ENCODE measurements at places on chromosomes 7 and 10. TPM values are rescaled to one million over a fixed set of nuclear protein-coding genes. Genes with fewer than 3 reads are reported as not detected.

DNA sequence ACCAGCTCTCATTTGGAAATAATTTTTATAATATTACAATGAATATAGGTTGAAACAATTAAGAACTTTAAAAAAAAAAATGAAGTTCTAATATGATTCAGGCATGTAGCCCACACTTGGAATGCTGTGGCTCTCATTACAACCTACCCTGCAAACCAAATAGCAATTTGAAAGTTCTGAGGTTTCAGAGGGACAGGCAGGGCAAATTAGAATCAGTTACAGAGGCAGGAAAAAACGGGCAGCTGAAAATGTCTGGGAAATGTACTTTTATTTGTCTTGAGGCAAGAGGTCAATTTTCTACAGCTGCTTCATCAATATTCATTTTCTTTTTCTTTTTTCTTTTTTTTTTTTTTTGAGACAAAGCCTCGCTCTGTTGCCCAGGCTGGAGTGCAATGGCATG, 95.3 kb downstream of the PIP4K2A start:
- DNase-seq: no peak

DNA sequence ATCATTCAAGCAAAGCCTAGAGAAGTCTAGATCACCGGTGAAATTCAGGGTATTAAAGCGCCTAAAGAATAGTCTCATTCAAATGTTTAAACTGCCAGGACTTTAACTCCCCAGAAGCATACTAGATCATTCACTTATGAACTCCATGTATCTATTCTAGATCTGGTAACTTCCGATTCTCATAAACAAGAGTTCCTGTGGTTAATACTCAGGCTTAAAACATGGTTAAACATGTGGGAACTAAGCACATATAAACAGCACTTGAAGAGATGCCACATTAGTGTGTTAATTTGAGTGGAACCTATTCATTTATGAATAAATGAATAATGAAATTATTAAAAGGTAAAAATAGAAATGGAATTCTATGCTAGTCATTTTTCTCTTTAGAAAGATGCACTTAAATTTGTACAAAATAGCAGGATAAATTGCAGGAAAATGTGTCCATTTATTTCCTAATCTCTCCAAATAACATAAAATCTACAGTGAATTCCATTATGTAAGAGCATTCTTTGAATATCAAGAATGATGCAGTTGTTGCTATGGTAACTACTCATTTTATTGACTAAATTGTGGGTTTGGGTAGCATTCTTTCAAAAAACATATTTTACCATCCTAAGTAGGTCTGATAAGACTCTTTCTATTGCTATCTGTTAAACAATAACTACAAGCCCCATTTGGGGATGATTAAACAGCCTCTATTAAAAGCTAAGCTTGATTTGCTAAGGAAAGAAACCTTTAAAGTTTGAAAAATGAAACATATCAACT, 147.6 kb upstream of the TMEM168 start:
- DNase-seq: no peak

- no peak for DNase-seq
These were observed 1279.8 kb downstream of the GATA3 start for GRCh38 chr10:9334270-9334669.

AGBL3 gene
- 2.1 TPM for total RNA-seq

AGFG2 gene
- total RNA-seq: 24.3 TPM

Measured in left cardiac atrium (tissue), 4 donors.